Activated T-cell treated with anti-CD3 and anti-CD28 coated beads for 48 hours (primary cell): ENCODE measurements at places on chromosomes 6 and 20.

DNA sequence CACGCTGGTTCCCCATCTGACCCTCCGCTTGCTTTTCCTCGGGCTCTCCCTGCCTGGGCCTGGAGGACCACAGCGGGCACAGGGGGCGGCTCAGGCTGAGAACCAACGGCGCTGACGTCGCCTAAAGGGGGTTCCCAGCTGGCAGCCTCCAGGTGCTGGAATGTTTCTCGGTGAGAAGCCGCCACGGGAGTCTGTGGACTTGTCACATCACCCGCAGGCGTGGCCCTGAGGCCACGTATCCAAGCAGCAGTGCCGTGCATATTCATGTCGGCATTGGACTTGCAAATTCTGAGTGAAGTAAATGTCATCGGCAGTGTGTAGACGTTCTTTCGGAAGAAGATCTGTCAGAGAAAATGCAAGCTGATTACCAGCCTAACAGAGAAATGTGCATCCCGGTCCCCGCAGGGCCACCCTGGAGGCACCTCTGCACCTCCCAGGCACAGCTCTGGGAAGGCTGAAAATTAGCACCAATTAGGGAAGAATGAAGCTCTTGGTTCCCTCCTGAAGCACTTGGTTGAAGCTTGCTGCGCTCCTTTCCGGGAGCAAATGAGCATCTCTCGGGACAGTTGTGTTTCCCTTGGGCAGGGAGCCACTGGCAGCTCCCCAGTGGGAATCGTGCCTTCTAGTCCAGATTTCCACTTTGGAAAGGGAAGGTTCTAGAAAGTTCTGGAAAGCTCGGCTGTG, 24.3 kb downstream of the NTSR1 start:
- DNase-seq: no peak

DNA sequence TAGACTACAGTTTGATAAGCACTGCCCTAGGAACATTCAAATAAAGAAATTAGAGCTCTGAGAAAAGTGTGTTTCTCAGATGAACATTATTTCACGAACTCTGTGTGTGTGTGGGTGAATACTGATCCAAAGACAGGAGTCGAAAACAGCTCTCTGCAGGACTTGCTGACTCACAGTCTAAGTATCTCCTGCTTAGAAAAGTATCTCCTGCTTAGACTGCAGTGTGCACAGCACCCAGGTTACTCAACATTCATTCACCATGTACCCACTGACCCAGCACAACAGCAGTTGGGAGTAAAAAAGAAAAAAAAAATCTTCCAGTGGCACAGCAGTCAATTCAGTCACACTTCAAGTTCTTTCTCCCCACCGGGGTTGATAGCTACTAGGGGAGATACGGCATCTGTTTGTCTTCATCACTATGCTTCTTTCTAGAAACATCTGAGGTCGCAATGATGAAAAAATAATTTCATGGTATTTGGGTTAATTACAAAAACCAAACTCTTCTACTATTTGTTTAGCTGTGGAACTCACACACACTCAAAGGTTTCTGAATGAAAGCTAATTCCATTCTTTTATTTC, 48.0 kb downstream of the GCLC start:
- DNase-seq: no peak

- no peak for DNase-seq
These were observed 49.1 kb downstream of the LAMA2 start for GRCh38 chr6:128932061-128932460.

GRCh38 chr6:57226221-57226620, 4.1 kb upstream of the RAB23 start:
- DNase-seq: no peak

DNA sequence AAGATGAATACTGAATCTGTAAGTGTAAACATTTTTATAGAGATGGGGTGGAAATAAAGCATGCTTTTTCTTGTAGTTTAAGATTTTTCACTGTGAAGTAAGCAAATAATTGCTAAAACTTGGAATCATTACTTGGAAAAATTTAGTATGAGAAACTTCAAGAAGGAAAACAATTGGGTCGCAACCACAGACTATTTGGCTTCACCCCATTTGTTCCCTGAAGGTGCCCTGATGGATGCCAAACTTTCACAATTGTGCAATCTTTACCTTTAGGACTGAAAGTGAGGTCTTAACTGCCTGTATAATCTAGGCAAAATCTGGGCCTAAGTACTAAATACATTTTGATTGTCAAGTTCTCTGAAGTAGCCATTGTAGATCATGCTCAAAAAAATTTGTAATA, 330.1 kb downstream of the HDGFL1 start:
- no peak for DNase-seq

DNA sequence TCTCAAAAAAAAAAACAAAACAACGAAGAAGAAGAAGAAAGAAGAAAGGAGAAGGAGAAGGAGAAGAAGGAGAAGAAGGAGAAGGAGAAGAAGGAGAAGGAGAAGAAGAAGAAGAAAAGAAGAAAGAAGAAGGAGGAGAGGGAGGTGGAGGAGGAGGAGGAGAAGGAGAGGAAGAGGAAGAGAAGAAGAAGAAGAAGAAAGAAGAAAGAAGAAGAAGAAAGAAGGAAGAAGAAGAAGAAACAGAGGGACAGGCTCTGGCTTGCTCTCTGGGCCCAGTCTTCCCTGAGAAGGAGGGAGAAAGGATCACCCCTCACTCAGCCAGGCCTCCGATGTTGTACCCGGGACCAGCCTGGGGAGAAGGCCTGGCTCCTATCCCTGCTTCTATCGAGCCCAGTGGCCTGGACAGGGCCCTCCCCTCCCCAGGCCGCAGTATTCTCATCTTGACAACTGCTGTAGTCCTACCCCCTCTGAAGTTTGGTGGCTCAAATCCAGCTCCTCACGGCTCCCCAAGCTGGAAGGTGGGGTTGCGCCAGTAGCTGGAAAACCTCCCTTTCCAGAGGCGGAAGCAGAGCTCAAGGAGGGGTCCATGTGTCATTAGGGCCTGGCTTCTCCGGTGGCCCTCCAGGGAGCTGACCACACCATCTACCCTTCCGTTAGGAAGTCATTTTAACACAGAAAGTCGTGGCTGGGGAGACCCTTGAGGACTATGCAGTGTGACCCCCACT, 18.9 kb downstream of the C6orf132 start:
- DNase-seq: no peak

- no peak for DNase-seq
These were observed 169.9 kb downstream of the EDN1 start for GRCh38 chr6:12459945-12460661.

DNA sequence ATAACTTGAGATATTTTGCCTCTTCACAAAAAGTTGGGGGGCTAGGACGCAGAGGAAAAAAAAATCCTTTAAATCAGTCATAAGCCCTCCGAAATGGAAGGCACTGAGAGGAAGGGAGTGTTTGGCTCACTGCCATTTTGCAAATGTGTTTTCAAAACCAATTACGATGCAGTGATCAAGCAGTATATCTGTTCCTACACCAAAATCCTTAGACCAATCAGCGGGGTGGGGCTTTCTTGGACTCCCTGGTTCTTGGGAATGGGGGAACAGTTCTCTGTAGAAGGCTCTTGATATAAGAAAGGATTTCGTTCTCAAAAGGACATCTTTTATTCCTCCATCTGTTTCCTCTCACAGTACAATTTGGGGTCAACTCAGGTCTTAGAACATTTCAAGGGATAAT, 478.6 kb upstream of the JARID2 start:
- DNase-seq: no peak

DNA sequence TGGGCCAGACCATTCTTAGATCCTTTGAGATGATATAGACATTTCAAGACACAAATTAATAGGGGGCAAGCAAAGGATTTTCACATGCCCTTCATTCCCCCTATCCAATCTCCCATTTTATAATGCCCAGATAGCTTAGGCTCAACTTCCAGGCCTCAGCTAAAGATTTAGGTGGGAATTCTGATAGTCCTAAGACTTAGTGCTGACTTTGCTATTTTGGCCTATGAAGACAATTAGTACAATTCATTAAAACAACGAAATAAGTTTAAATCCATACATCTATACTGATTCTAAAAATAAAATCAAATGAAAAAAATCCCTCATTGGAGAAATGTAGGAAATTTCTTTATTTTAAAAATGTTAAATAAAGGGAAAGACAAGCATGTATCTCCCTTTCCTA, 259.5 kb downstream of the CBLN4 start:
- DNase-seq: no peak

- DNase-seq: no peak
These were observed 90.4 kb downstream of the SLC2A10 start for GRCh38 chr20:46799781-46800408.

GRCh38 chr20:21706261-21707195, 1.1 kb downstream of the PAX1 start:
- DNase-seq: no peak

- DNase-seq: no peak
These were observed 8.3 kb downstream of the IFNGR1 start for GRCh38 chr6:137210903-137211302.

- DNase-seq: no peak
These were observed 62.9 kb downstream of the ARHGAP18 start for GRCh38 chr6:129647044-129647443.

DNA sequence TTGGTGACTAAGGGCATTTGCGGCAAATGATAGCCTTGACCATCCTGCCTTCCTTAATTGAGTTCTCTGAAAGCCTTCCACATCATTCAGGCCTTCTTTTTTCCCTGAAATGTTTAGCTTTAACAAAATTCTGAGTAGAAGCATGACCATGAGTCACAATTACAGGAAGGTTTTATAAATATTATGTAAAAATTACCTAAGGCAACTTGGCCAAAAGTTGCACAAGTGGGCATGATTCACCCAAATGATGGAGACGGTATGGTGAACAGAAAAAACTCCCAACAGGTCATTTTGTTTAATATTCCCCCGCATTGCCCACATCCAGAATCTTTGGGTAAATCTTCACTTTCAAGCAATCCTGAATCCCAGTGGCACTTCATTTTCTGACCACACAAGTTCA, 37.0 kb downstream of the MC3R start:
- no peak for DNase-seq

- DNase-seq: no peak
These were observed 36.0 kb downstream of the PIM1 start for GRCh38 chr6:37205997-37206340.

DNA sequence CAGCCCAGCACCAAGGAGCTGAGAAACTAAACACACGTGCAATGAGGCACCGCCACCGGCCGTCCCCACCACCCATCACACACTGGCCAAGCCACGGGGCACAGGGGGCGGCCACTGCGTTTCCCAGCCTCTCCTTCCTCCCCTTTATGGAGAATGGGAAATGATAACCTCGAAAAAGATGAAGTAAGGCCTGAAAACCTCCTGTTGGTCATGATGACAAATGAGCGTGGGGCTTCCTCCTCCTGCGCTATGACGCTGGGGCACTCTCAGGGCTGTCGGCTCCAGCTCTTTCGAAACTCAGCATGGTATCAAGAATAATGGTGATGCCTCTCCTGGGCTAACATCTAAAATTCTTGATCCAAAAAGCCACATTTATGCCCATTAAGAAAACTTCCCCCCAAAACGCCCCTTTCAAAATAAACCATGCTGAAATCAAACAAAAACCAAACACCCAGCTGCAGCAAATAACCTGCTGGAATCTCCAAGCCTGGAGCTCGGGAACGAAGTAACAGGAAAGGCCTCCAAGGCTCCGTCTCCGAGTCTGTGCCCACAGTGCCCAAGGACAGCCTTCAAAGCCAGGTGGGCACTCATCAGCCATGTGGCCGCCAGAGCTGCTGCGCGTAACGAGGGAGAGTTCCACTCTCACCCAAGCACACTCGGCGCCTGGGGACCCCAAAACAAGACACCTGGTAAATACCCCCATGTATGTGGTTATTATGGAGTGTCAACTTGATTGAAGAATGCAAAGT, 50.0 kb downstream of the TAF4 start:
- no peak for DNase-seq

DNA sequence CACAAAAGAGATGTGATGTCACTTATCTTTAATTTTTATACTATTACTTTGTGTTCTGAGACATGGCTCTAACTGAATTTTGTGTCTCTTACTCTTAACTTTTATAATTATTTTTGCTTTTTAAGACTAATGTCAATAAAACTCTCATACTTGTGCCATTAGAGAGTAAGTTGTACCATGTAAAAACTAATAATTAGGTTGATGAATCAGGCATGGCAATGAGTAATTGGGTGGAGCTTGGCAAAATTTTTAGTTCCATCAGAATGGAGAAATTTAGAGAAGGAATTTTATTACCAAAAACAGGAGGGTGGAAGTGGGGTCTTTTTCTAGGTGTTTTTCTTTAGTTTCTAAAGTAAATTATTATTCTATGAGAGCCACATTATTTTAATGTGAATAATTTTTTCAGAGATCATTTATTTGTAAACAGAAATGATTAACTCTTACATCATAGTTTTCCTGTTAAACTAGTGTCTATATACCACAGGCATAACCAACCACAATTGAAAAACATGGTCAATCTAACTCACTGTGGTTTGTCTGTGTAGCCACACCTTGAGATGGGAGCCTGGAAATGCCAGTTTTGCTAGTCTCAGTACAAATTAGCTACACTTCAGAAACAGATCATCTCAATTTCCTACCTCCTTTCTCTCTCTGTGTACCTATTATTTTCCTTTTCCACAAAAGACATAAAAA, 51.8 kb downstream of the ELOVL4 start:
- no peak for DNase-seq

- DNase-seq: no peak
These were observed 43.7 kb downstream of the CCDC170 start for GRCh38 chr6:151537556-151537955.

DNA sequence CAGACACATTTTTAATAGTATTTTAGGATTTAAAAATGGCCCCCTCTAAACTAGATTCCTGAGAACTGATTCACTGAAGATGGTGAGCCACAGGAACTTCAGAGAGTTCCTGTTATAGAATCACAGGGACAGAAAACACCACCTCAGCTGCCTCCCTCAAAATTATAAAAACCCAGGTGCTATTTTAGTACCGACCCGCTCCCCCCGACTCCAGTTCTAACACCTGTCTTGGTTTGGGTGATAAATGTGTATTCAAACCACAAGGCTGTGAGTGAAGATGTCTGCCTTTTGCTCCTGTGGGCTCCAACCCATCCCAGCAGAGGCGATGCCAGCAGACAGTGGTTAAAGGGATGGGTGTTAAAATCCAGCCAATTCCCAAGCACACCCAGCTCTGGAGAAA, 127.4 kb upstream of the LY86 start:
- no peak for DNase-seq

DNA sequence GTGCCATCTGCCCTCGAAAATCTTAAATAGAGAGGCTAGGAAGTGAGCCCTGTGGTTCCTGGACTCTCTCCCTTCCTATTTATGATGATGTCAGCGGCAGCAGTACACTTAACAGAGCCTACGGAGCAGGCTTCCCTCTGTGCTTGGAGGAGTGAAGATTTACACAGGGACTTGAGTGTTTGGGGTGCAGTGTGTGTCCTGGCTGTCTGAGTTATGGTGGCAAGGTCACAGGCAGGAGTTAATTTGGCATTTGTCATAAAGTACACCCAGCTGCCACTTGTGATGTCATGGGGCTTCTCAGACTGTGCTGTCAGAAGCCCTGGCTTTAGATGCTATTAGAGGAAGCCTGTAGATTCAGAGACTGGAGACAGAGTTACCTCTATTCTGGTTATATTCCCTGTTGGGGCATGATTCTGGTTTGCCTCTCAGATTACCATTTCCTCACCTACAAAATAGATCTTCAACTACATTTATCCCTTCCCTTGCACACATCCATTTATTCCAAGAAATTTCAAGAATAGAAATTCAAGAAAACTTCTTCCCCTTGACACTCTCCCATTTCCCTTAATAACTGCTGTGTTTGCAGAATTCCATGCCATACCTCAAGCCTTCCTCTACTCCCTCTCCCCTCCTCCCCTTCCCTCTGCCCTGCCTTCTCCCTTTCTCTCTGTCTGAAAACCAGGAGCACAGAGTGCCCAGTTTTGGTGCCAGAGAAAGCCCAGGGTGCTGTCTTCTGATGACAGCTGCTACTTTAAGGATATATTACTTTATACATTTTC, 72.1 kb downstream of the SLC24A3 start:
- DNase-seq: no peak
